Panc1 (cell line): ENCODE measurements at places on chromosomes 5 and 9.

DNA sequence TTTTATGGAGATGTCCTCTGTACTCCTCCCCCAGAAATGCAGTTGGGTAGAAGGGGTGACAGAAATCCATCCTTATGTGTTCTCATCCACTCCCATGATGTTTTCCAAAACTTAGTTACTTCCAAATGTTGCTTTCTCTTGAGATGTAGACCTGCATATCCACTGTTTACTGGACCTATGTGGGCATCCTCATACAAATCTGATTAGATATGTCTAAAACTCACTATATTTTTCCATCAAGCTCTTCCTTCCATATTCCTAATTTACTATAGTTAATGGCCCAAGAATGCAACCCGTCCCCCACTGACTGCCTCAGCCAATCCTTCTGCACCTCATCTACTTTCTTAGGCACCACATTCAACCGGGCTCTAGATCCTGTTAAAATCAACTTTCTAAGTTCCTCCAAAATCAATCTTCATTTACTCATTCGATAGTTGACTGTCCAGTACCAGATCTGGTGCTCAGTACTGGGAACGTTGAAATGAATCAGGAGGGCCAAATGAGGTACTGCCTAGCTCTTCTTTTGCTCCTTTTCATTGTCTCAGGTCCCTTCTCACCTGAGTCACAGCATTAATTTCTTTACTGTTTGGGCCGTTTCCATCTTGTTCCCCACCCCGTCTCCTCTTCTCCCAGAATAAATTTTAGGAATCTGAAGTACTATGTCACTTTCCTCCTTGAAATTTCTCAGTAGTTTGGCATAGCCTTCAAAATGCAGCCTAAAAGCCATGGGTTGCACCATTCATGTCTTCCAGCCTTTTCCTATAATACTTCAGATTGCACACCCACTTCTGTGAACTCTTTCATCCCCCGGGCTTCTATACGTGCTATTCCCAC, 7.9 kb downstream of the PLK2 start:
- DNase-seq = no peak

DNA sequence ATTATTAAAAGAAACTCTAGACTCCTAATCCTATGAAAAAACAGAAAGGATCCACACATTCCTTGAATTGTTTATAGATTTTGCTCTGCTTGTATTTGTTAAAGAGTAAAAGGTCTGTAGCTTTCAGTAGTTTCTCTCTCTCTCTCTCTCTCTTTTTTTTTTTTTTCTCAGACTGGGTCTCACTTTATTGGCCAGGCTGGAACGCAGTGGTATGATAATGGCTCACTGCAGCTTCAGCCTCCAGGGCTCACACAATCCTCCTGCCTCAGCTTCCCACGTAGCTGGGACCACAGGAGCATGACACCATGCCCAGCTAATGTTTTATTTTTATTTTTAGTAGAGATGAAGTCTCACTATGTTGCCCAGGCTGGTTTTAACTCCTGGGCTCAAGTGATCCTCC, 9.3 kb downstream of the UGT3A2 start:
- DNase-seq = no peak

DNA sequence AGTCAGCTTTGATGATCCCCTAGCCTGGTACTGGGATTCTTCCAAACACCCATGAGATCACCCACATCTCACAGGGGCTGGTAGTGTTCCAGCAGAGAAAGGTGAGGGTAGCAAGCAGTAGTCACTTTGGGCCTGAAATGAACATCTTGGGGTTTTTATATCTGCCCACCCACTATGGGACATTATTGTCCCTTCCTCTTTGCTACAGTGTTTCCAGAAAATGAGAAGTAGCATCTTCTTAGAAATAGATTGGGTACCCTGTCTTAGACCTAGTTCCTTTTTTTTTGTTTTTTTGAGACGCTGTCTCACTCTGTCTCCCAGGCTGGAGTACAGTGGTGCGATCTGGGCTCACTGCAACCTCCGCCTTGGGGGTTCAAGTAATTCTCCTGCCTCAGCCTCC, 249.2 kb upstream of the ANKRD55 start:
- DNase-seq = no peak

GRCh38 chr5:115461506-115462290, 82.9 kb downstream of the FEM1C start:
- no peak for DNase-seq

- no peak for DNase-seq
Observed at GRCh38 chr5:161481922-161482321, 64.6 kb downstream of the GABRB2 start.

DNA sequence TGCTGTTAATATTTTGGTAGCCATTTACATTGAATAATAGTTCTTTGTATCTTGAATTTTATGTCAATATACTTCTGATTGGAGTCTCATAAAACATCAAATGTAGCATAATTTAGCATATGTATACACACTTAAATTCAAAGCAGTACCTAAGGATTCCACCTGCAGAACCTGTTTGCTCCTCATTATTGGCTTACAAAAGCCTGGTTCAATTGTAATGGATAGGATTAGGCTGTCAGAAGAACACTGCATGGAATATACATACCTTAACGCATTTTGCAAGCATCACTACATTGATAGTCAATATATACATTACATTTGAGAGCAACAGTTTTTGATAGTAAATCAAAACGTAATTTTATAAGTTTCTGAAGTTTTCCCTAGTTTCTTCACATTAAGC, 711.3 kb upstream of the COX7C start:
- DNase-seq = no peak

DNA sequence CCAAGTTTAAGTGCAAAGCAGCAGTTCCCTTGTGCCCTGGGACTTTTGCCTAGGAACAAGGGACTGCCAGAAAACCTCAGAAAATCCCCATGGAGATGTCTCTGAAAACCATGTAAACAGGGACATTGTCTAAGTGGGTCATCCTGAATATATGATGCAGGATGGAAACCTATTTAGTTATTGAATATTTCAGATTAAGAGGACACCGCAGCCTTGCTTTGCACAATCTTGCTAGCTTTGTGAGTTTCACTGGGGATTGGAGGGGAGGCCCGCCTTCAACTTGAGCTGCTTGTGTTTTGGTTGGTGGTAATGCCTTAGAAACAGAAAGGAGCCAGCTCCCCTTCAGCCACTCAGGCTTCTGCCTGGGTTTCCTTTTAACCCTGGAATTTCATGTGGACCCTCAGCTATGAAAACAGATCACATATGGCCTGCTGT, 112.8 kb downstream of the C9orf152 start:
- DNase-seq = no peak

GRCh38 chr9:72952914-72953313, at the start of gene ALDH1A1:
Gene ALDH1A1 (minus strand): TSS chr9:72953053. CDS start chr9:72953000, 53 bp downstream.
- DNase-seq = no peak

- no peak for DNase-seq
Observed at GRCh38 chr9:109742776-109743348, 37.1 kb upstream of the PALM2AKAP2 start.

GRCh38 chr9:19998153-19998552, 209.3 kb upstream of the SLC24A2 start:
- no peak for DNase-seq

DNA sequence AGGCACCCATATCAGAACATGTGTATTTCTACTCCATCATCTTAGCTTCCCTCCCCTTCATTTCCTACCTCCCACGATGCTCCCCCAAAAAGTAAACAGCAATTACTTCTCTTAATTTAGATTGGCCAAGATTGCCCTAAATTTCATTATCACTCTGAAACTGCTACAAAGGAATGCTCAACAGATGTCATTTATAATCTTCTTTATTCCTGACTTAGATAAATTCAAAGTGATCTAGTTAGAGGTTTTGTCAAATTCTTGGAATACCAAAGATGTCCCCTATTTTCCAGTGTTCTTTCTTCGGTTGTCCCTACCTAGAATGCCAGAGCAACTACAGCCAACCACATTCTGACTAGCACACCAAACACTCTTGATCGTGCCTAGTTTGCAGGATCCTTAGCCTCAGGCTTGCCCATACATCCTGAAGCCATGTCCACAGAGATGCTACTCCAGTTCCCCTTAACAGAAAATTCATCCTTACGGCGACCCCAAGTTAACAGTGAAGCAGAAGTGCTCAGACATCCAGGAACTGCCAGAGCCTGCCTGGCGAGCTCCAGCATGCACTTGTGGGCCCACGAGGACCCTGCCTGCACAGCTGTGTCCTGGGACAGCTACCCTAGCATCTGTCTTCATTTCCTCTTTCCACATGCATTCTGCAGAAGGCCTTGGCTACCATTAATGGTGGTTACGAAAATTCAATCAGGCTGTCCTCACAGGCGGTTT, 31.6 kb downstream of the DAP start:
- DNase-seq = no peak

DNA sequence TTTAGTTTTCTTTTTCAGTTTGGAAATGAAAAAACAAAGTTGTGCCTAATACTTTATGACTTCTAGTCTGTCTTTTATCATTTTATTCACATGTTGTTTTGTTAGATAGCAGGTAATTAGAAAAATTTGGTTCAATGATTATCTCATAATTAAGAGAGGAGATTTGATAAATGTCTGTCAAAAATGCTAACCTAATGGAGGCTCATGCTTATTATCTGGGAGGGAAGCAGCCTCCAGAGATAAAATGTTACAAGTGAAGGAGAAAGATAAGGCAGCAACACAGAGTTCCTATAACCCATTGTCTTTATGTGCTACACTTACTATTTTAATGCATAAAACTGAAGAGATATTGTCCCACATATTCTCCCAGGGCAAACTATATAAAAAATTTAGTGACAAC, 53.5 kb downstream of the SLC27A6 start:
- DNase-seq = no peak

- DNase-seq = peak; percentile 61
Observed at GRCh38 chr5:8829323-8830029, 716.4 kb downstream of the SEMA5A start.

- DNase-seq = no peak
Observed at GRCh38 chr5:59116231-59116865, 533.5 kb downstream of the RAB3C start.
